ENCODE measurements at places on chromosomes 1 and 21.
A peak's percentile ranks its signal among the peaks of the same experiment; 100 is the strongest.

DNA sequence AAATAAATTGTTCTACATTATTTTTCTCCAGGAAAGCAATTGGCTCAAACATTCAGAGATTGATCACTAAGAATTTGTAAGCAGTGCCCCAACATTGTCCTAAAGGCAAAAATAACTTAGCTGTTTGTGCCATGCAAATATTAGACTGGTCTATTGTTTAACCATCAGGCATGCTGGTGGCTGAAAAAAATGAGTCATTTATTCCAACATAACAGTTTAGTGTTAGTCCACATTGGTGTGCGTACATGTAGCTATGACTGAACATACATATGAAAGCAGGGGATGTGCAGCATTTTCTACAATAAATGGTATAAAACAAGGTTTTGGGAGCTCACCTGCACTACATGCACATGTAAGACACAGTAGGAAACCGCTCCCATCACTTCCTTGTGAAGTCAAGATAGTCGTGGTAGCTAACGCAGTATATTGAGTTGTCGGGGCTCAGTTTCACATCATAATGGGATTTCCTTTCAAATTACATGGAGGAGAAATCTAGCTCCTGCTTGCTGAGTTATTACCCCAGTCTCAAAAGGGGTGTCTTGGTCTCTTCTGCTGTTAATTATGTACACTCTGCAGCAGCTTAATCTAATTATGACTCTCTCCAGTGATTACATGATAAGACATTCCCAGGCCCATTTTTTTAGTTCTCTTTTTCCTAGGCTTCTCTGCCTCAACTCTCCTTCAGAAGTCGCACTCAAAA is 199.4 kb downstream of the LYPLAL1 start:
- no peak for DNase-seq

- DNase-seq: no peak
Observed at GRCh38 chr21:40638466-40639251, 208.3 kb downstream of the DSCAM start.

GRCh38 chr1:40922969-40923368 is 56.5 kb upstream of the CTPS1 start:
- DNase-seq: no peak

GRCh38 chr1:208163539-208163938 is 80.6 kb downstream of the PLXNA2 start:
- no peak for DNase-seq

GRCh38 chr1:173057984-173058383 is 7.2 kb upstream of the TNFSF18 start:
- no peak for DNase-seq

- no peak for DNase-seq
Observed at GRCh38 chr1:61081144-61081685, 1.1 kb upstream of the NFIA start.

DNA sequence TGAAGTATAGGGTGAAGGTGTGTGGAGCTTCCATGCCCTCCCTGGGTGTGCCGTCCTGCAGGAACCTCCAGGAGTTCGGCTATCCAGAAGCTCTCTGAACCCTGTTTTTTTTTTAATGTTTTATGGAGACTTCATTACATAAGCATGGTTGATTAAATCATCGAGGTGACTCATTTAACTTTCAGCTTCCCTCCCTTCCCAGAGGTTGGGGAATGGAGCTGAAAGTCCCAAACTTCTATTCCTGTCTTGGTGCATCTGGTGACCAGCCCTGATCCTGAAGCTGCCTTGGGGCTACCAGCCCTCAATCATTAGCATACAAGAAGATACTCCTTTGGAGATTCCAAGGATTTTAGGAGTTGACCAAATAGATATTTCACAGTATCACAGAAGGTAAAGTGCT is 9.5 kb downstream of the RRP15 start:
- DNase-seq: no peak

DNA sequence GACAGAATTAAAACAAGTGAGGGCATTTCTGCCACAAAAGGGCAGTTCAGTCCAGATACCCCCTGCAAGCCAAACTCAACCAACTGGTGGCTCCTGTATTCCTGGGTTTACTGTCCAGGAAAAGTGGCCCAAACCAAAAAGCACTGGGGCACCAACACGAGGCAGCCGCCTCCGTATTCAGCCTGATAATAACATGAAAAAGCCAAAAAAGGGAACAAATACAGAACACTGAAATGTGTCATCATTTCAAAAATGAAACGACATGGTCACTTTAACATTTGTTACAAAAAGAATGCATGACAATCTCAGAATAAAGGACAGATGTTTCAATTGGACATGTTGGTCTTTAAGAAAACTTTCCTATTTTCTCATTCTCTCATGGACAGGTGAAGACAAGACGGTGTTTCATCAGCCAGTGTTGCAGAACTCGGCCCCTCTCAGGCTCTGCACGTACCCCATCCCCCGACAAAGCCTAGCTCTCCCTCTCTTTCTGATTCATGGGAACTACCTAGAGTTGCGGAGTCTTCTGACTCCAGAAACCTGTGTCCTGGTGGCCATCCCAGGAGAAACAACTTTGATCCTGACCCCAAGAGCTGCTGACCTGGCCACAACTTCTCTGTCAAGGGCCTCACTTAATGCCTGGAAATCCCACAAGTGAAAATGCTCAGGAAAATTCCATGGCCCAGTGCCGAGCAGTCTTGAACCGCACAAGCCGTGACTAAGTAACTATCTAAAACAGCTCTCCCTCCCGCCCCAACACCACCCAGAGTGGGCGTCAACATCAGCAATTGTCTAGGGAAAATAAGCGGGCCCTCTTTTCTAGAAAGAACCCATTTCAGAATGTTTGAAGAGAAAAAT is 27.1 kb downstream of the ZBTB17 start:
- peak; percentile 88 for DNase-seq

DNA sequence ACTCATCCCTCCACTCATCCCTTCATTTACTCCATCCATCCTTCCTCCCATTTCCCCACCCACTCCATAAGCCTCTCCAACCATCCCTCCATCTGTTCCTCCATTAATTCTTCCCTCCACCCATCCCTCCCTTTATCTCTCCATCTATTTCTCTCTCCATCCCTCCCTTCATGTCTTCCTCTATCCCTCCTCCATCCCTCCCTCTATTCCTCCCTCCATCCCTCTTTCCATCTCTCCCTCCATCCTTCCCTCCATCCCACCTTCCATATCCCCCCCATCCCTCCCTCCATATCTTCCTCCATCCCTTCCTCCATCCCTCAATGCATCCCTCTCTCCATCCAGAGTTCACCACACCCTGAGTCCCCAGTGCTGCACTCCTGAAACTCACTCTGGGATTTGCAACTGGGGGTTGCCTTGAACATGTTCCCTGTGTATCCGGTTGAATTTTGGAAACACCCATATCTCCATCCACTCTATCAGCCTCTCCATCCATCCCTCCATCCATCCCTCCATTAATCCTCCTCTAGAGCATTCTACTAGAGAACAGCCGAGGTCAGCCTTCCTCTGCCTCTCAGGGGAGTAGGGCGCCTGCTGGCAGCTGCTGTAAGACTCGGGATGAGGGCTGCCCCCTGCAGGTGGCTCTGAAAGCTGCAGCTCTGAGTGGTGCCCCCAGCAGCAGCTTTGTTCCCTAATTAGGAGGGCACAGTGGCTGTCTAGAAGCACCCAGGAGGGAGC is 39.4 kb downstream of the ABCG1 start:
- DNase-seq: peak; percentile 58

DNA sequence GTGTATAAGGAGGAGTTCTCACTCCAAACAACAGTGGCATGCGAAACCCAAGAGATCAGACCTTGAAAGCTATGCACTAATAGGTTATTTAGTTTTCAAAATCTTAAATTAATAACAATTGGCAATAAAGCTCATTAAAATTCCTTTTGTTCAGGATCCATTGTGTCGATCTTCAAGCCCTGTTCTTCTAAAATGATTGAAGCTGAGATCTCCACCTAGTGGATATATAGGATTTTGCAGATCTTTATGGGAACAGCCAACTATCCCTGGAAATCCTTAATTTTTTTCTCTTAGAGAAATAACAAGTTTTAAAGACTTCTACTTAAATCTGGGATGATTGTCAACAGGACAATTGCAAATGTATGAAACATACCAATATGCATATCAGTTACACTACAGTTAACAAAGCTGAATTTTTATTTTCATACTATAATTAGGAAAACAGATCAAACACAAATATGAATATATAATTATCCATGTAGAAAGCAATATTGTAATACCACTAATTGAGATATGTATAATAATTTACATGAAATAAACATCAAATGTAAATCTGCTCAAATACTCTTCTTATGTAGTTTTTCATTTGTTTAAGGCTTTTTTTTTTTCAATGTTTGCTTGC is 43.3 kb downstream of the LRRC53 start:
- peak; percentile 46 for DNase-seq

- peak; percentile 51 for DNase-seq
Observed at GRCh38 chr1:32651461-32652073, 559 bp downstream of the RBBP4 start.

GRCh38 chr1:234144901-234145300 is 228.4 kb upstream of the COA6 start:
- no peak for DNase-seq

GRCh38 chr1:242602001-242602400 is 77.5 kb upstream of the PLD5 start:
- DNase-seq: no peak

DNA sequence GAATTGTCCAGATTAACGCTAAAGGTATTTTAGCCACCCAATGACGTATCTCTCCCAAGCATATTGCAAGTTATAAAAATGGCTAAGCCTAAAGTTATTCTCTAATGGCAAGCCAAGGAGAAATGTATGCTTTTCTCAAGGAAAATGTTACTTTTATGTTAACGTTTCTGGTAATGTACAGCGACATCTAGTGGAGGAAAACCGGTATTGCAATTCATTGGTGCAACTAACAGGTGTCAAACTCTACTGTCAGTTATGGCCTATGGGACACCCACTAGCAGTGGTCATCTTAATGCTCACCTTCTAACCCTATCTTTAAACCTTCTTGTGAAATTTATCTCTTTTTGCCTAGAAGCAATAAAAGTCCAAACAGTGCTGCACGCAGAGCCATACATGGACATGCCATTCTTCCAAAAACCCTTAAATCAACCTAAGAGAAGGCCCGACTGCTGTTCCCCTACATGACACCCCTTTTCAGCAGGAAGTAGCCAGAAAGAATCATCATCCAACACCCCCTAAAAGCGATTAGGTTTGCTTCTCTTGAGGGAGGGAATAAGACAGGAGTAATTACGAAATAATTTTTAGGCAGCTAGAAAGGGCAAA is 68.7 kb upstream of the LRIF1 start:
- peak; percentile 40 for DNase-seq

GRCh38 chr1:202860744-202861419 is 28.1 kb downstream of the RABIF start:
- DNase-seq: peak; percentile 52

- DNase-seq: peak; percentile 50
Observed at GRCh38 chr1:15337656-15338402, 71.9 kb upstream of the EFHD2 start.

DNA sequence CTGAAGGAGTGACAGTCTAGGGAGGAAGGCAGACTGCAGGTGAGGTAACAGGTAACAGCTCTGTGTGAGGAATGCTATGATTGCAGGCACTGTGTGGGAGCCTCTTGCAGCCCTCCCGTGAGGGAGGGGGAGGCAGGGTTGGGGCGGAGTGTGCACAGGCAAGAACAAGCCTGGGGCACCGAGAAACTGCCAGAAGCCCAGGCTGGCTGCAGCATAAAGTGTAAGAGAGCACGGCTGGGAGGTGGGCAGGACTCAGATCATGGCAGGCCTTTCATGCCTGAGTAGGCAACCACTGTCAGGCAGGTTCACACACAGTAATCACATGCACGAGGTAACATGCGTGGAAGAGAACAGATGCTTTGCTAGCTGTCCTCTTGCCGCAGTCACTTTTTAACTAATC is 11.3 kb upstream of the RHEX start:
- no peak for DNase-seq

DNA sequence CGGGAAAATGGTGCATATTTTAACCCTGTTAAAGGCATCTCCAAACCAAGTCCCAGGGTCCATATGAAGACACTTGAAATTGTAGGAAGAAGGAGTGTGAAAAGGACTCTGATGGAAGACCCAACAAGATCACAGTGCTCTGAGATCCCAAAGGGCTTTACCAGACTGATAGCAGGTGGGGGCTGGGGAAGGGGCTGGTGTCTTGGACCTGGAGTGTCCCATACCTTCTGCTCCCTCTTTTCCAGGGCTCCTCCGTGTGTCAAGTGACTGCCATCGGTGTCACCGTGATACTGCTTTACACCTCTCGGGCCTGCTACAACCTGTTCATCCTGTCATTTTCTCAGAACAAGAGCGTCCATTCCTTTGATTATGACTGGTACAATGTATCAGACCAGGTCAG is 37.3 kb downstream of the GPR137B start:
- DNase-seq: no peak

- no peak for DNase-seq
Observed at GRCh38 chr1:107363154-107363553, 222.3 kb downstream of the NTNG1 start.

- peak; percentile 97 for DNase-seq
Observed at GRCh38 chr1:201460814-201461644, 8.0 kb downstream of the PHLDA3 start.

- peak; percentile 62 for DNase-seq
Observed at GRCh38 chr21:37365517-37366481, 774 bp upstream of the DYRK1A start.

DNA sequence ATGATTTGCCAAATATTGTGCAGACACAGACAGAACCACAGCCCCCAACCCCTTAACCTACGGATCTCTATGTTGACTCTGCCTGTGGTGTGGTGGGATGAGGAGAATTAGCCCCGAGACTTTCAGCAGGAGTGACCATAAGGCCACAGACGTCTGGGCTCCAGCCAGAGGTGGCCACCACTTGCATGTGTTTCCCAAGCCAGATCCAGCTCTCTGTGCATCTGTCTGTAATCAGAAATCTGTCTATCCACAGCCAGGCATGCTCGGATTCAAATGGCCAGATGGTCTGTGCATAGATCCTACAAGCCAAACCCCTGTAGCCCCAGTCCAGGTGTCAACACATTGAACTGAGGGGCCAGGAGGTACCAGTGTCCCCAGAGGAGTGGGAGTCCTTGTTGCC is 140.6 kb downstream of the SYF2 start:
- DNase-seq: no peak

DNA sequence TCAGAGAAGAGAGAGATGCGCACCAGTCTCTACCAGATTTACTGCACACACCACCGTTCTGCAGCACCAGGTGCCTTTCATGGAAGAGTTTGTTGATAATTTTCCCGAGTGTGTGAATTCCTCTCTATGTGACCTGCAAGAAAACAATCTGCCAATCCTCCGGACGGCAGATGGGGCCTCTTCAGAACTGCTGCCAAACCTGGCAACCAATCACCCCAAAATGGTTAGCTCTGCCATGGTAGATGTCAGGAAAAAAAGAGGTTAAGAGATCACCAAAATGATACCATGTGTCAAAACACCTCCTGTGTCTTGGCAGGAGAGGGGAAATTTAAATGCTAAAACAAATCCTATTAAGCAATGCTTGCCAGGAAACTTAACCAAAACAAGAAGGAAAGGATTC is 96.5 kb downstream of the DAB1 start:
- DNase-seq: no peak

DNA sequence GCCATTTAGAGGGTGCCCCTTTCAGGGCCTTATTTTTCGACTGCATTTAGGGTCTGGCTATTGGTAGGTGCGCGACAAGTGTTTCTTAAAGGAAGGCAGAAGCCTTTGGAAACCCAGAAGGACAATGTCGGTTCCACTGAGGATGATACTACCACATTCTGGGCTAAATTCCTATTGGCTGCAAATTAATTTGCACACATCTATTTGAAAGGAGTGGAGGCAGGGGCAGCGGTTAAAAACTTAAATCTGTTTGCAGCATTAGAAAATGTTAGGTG is 1.1 kb downstream of the PATJ start:
- DNase-seq: peak; percentile 6

- DNase-seq: no peak
Observed at GRCh38 chr1:158654571-158654970, 31.9 kb downstream of the SPTA1 start.

Measured in ACHN (cell line).